Head of caudate nucleus (tissue), 42 donors: ENCODE measurements at places on chromosomes 13 and 19.
A peak's percentile ranks its signal among the peaks of the same experiment; 100 is the strongest.

- no peak for DNase-seq
Measured at GRCh38 chr13:99196466-99197116, 4.1 kb upstream of the UBAC2 start.

- DNase-seq, result no peak
Measured at GRCh38 chr19:13585512-13585911, 79.2 kb upstream of the CACNA1A start.

DNA sequence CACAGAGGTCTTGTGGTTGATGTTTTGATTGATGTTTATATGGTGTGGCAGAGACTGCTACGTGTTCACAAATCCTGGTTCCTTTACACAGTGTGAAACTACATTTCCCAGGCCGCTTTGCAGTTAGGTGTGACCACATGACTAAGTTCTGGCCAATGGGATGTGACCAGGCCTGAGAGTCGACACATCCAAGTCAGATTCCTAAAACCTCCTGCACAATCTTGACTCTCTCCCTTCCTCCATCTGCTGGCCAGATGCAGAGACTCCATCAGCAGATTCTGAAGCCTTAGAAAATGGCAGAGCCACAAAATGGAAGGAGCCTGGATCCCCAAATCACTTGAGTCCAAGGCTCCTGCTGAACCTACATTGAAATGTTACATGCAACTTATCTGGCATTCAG lies 12.6 kb downstream of the CD37 start:
- DNase-seq, result peak; percentile 42

GRCh38 chr13:106296723-106297122 lies 238.7 kb downstream of the EFNB2 start:
- no peak for DNase-seq

- no peak for DNase-seq
Measured at GRCh38 chr19:30431591-30431990, 59.4 kb downstream of the ZNF536 start.

DNA sequence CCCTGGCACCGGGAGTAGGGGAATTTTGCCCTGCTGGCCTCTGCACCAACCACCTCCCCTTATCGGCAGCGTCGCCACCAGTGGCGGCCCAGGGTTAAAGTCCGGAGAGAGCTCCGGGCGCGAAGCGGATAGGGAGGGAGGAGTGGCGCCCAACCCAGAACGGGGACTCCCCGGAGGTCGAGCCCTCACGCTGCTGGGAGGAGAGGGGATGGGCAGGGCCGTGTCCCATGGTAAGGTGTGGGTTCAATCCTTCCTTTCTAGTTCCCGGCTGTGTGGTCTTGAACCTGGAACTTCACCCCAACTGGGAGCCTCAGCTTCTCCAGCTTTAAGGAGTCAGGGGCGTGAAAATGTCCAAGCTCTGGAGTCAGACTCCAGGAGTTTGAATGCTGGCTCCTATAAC lies 23.3 kb upstream of the BCL3 start:
- DNase-seq, result no peak

DNA sequence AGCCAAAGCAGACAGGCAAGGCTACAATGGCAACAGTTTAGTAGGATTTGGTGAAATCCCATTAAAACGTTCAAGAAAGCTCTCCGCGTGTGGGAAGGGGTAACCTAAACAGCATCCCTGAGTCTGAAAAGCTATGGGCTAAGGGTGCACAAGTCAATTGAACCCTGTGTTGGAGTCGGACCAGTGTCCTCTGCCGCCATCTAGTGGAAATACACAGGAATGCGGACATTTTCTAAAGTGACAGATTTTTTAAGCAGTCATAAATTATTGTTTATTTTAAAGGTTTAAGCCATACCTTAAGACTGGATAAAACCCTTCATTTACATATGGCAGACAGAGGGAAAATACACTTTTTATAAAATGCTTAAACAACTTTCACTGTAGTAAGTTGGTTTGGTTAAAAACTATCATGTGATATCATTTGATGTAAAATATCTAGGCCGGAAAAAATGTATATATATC lies 26.5 kb upstream of the LSM14A start:
- DNase-seq, result peak; percentile 54

DNA sequence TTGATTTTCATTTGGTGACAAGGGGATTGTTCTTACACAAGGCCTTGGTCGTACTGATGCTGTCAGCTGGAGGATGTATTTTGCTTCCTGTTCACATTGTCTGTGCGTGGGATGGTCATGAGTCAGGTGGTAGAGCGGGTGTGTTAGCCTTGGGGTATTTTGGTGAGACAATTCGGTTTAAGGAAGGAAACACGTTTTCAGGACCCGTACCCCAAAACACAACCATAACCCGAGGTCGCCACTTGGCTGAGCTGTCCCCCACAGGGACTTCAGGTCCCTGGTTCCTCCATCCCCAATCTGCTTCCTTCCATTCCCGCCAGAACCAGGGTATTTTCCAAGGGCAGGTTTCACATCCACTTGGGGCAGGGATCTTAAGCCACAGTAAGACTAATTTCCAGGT lies 15.0 kb downstream of the MYO9B start:
- DNase-seq, result no peak

DNA sequence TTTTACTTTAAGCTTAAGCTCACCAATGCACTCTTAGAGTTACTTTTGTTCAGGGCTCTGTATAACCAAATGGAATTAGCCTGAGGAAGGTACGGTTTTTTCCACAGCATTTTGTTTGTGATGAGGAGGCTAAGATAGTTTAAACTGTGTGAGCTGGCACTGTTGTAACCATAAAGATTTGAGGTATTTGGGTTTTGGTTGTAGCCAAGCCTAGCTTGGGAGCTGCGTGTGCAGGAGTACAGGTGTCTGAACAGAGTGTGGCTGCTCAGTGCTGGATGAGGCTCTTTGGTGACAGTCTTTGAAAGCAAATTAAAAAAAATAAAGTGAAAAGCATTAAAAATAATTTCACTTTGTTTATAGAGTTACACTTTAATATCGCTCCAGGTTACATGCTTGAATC lies 56.0 kb downstream of the ARHGEF7 start:
- no peak for DNase-seq
